Effector memory CD8-positive, alpha-beta T cell (primary cell): ENCODE measurements at places on chromosomes 12 and 14.

- no peaks in the 10 kb centered on the region for H3K27me3 ChIP-seq
- DNase-seq: no peak
- H3K4me3 ChIP-seq: no peak overlapping the region
- H3K27ac ChIP-seq: no peak overlapping the region
- H3K36me3 ChIP-seq: no peaks in the 10 kb centered on the region
Observed at GRCh38 chr12:62776997-62777396, 158.0 kb downstream of the PPM1H start.

DNA sequence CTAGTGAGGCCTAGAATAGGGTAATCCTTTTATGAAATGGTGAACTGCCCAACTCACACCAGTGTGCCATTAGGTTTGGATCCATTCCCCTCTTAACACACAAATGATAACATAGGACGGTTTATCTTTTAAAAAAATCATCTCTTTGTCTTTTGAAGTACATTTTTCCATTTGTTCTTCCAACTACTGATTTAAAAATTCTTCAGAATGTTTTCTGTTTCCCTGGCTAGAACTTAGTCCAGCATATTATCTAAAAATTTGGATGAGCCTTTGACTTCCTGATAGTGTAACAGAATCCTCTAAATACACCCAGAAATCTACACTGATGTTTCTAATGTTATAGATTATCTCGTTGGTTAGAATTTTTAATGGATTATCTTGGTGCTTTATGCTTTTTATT is 249.7 kb upstream of the NPAS3 start:
- H3K36me3 ChIP-seq: no peaks in the 10 kb centered on the region

GRCh38 chr14:90726656-90727055 is 89.6 kb downstream of the TTC7B start:
- H3K27ac ChIP-seq: no peak overlapping the region
- H3K27me3 ChIP-seq: peaks cover 4% of the 10 kb centered on the region
- no peaks in the 10 kb centered on the region for H3K4me1 ChIP-seq
- no peak overlapping the region for H3K4me3 ChIP-seq
- H3K36me3 ChIP-seq: no peaks in the 10 kb centered on the region

- no peaks in the 10 kb centered on the region for H3K27me3 ChIP-seq
- no peak for DNase-seq
- no peak overlapping the region for H3K27ac ChIP-seq
- H3K4me1 ChIP-seq: no peaks in the 10 kb centered on the region
- H3K4me3 ChIP-seq: no peak overlapping the region
Observed at GRCh38 chr12:89906178-89906577, 197.5 kb upstream of the ATP2B1 start.
